ENCODE measurements at places on chromosomes 6 and 20. TPM values are rescaled to one million over a fixed set of nuclear protein-coding genes. Genes with fewer than 3 reads are reported as not detected.

CLDN20 gene
- not detected for total RNA-seq

HSPA1L gene
- 0.62 TPM for total RNA-seq

ANGPT4 gene
- not detected for total RNA-seq

CTCFL gene
- total RNA-seq, result not detected

MUC21 gene
- not detected for total RNA-seq

FLOT1 gene
- 26.1 TPM for total RNA-seq

SLC17A3 gene
- not detected for total RNA-seq

BPIFB1 gene
- total RNA-seq, result not detected

Measured in hair follicular keratinocyte (primary cell).